SW 1271 (cell line): ENCODE measurements at places on chromosomes 4 and X.

DNA sequence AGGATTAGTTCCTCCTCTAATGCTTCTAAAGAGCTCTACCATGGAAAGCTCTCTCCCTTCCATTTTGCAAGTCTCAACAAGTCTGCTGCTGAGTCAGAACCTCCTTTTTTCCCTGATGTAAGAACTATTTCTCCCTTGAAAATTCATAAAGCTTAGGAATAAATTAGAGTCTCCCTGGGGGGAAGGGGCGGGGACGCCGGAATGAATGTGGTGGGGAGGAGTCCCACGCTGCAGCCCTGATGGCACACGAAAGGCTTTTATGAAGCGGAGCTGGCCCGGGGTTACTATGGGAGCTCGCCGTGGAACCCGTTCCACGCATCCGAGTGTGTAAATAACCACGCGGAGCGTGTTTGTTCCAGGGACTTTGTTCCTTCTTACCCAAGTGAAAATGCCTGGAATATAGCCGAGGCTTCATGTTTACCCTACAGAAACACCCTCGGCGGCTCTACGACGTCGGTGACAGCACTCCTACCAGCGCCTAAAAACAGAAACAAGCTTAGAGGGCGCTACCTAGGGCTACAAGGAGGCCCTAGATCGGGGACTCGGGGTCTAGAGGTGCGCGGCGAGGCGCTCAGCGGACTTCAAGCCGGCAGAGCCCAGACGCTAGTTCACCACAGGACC is 923 bp upstream of the CPEB2 start:
- DNase-seq, result peak; percentile 62

GRCh38 chr4:123438031-123438430 is 41.4 kb downstream of the SPRY1 start:
- DNase-seq, result no peak

GRCh38 chr4:66564901-66565651 is 894.8 kb upstream of the EPHA5 start:
- no peak for DNase-seq

DNA sequence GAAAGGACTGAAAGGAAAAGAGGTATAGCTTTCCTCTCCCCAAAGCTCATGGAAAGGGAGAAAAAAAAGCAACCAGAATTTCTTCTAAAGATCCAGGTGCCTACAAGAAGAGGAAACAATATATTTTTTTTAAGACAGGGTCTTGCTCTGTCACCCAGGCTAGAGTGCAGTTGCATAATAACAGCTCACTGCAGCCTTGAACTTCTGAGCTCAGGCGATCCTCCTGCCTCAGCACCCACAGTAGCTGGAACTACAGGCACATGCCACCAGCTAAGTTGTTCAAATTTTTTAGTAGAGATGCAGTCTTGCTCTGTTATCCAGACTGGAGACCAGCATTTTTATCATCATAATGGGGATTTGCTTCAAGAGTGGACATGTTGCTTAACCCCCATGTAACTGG is 30.5 kb upstream of the BBS12 start:
- DNase-seq, result no peak

- DNase-seq, result no peak
These were observed 156.8 kb downstream of the MGST2 start for GRCh38 chr4:139822391-139822790.
